Left lung (tissue), 14 donors: ENCODE measurements at places on chromosomes 3 and 15. TPM values are rescaled to one million over a fixed set of nuclear protein-coding genes. Genes with fewer than 3 reads are reported as not detected.

DNA sequence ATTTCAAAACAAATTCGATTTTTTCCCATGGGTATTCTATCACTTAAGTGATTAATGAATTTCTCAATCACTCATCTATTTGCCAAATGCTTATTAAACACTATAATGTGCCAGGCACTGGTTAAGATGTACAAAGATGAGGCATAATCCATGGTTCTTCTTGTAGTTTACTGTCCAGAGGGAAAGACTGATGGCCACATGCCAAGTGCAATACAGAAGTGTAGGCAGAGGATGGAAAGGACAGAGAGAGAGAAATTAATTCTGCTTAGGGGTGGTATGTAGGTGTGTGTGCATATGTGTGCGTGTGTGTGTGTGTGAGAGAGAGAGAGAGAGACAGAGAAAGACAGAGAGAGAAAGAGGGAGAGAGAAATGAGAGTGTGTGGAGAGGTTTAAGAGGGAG is 120.8 kb upstream of the CCNL1 start:
- peak; percentile 6 for DNase-seq

GRCh38 chr3:110814170-110815007 is 257.2 kb upstream of the NECTIN3 start:
- no peak for DNase-seq

- no peak for DNase-seq
These were observed 150.3 kb downstream of the TNIK start for GRCh38 chr3:171309906-171310359.

- no peak for DNase-seq
These were observed 50.5 kb downstream of the ATP1B3 start for GRCh38 chr3:141926929-141927328.

- no peak for DNase-seq
These were observed 363 bp downstream of the EMC3 start for GRCh38 chr3:9986230-9986725.

DNA sequence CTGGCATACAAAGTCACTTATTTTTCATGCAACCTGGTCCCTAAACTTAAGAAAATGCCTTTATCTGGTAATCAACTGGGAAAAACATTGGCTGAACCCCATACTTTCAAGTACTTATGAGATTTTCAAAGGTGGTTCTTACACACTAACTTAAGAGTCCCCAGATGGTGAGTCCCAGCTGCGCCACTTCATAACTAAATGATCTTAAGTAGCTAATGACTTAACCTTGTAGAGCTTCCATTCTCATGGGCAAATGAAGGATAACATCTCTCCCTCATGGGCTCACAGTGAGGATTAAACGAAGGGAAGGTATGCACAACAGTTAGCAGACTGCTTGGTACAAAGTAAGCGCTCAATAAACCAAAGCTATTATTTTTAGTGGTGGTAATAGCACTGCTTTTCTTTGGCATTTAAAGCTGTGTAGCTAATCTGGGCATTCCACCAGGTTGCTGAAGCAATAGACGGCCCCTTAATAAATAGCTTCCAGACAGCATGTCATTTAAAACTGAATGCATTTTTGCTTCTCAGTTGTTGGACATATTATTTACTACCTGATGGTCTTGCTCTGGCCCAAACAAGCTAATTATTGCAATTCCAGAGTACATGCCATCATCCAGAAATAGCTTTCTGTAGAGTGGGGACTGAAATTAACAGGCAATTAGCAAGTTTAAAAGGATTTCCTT is 55.4 kb downstream of the LIPC start:
- DNase-seq = no peak

DNA sequence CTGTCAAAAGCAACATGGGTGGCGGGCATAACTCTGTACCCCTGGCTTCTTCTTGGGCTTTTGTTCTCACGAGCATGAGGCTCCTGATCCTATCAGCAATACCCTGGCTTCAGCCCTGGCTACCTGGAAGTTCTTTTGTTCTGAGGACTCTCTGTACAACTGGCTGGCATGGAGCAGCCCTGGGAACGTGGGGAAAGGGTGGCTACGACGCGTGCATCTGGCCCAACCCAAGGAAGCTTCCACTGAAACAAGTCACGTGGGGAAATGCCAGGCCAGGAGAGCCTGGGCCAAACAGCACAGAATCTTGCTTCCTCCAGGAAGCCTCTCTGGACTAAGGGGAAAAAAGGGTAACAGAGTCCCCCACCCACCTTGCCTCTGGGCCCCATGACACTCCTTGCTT is 22.7 kb upstream of the ATP2B2 start:
- no peak for DNase-seq

DNA sequence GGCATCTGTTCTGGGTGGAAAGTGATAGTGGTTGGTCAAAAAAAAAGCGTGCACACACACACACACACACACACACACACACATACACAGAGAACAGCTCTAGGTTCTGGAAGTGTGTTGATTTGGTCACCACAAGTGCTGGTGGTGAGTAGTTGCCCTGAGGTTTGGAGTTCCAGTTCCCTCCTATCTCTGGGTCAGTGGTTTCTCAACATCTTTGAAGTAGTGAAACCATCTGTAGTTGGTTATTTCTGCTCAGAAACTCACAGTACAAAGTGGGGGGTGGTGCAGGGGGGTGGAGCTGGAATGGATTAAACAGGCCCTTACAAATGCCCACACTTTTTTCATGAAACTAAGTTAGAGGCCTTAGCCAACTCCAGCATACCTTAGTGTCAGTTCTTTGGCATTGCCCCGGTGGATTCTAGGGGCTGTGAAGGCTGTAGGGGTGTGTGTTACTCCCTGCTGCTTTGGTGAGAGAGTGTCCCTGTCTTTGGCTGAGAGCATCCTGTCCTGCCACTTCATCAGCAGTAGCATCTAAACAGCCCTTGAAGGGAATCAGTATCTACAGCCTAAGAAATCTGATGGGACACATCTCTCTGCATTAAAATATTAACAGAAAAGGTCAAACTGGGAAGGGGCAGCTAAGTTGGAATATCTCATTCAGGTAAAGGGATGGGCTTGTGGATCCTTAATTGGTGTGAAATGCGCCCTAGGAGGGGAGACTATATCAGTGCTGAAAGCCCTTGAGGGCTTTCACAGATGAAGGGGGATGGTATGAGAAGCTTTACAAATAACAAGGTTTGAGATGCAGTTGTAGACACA is 20.6 kb downstream of the SMAD3 start:
- DNase-seq = no peak

DNA sequence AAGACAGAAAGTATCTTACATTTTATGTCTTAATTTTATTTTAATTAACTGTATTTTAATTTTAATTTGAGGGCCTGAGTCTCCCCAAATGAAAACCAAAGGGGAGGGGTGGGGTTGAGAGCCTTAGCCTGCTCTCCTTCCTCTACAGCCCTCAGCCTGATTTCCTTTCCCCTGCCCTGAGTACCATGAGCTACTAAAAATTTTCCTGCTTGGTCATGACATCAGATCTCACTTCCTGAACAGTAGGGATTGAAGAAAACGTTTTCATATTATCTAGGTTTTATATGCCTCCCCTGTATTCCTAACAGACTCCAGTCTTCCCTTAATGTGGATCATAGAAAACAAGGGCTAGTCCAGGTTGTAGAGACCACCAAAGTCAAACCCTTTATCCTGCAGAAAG is 133.9 kb downstream of the MYLK start:
- DNase-seq = no peak

DNA sequence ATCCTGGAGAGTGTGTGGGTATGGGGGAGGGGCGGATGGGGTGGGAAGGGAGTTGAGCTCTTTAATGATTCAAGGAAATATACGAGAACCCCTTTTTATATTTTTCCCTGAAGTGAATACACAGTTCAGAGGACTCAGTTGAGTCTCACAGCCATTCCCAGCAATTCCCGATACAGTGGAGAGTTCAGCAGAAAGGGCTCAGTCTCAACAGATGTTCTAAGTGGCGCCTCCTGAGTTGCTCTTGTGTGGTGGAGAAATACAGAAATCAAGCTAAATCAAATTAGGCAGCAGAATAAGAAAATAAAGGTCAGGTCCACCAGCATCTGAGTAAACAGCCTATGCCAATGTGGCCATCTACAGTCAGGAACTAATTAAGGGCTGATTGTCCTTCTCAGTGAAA is 372.1 kb downstream of the NR2F2 start:
- no peak for DNase-seq

DNA sequence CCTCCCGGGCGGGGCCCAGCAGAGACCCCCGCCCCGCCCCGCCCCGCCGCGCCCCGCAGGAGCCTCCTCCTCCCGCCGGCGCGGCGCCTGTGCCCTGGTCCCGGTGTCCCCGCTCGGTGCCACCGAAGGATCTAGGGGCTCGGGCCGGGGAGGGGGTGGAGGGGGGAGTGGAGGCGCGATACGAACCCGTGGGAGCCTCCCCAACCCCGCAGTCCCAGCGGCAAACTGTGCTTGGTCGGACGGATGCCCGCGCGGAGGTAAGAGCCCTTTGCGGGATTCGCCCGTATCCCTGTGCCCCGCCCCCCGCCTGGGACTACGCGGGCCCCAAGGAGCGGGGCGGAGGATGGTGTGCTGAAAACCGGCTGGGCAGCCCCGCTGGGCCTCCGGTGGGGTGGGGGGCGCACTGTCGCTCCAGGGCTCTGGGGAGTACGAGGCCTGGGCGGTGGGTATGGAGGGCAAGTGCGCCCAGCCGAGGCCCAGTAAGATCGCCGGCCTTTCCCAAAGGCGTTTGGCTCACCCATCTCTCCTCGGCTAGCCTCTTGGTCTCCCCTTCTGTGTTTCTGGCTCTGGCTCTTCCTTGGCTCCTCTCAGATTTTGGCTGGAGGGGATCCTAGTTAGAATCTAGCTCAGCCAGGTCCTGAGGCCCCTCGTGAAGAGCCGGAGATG is 65.6 kb upstream of the POLG start:
- DNase-seq = no peak

DNA sequence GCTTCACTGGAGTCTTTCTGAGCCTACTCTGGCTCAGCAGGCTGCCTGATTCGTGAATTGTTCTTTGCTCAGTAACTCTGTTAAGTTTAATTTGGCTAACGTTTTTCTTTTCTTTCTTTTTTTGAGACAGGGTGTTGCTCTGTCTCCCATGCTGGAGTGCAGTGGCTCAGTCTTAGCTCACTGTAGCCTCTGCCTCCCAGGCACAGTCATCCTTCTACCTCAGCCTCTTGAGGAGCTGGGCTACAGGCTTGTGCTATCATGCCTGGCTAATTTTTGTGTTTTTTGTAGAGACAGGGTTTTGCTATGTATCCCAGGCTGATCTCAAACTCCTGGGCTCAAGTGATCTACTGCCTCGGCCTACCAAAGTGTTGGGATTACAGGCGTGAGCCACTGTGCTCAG is 165.0 kb downstream of the PEX5L start:
- no peak for DNase-seq

DNA sequence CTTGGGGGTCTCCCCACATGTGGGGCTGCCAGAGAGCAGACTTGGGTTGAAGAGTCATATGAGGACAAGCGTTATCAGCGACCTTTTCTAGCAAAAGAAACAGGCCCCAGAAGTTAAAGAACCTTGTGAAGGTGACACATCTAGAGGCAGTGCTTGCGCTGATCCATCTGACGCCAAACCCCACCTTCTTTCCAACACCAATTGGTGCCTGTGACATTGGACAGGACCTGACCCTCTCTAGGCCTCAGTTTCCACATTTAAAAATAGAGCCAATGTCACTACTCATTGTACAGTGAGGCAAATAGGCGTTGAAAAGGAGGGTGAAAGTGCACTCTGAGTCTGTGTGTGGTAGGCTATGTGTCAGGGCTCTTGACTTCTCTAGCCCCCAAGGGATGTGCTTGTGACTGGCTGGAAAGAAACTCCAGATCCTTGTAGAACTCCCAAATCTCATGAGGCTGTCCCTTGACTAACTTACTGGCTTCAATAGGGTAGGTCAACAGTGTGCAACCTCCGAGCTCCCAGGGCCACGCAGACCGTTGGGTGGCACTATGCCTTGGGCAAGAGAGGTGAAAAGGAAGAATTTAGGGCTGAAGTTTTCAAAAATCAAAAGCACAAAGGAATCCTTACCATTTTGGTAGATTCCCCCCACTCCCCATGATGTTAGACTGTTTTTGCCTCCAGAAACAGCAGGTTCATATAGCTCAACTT is 666 bp upstream of the FAM219B start:
- no peak for DNase-seq

GRCh38 chr3:168312984-168313383 is 217.3 kb upstream of the GOLIM4 start:
- DNase-seq = no peak

- DNase-seq = no peak
These were observed 20.9 kb upstream of the LDHAL6B start for GRCh38 chr15:59185725-59186124.

GRCh38 chr3:156547637-156548036 is 7.3 kb downstream of the SSR3 start:
- DNase-seq = no peak

DNA sequence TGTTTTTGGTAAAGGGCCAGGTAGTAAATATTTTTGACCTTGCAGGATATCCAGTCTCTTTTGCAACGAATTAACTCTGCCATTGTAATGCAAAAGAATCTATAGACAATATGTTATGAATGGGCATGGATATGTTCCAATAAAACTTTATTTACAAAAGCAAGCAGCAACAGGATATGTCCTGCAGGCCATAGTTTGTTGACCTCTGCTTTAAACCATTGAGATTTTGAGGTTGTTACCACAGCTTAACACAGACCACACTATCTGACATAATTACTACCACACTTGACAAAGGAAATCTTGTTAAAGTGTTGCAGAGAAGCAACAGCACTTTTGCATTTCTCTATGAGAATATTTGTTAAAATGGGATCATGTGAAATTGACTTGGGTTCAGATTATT is 349.3 kb downstream of the ERC2 start:
- no peak for DNase-seq

DNA sequence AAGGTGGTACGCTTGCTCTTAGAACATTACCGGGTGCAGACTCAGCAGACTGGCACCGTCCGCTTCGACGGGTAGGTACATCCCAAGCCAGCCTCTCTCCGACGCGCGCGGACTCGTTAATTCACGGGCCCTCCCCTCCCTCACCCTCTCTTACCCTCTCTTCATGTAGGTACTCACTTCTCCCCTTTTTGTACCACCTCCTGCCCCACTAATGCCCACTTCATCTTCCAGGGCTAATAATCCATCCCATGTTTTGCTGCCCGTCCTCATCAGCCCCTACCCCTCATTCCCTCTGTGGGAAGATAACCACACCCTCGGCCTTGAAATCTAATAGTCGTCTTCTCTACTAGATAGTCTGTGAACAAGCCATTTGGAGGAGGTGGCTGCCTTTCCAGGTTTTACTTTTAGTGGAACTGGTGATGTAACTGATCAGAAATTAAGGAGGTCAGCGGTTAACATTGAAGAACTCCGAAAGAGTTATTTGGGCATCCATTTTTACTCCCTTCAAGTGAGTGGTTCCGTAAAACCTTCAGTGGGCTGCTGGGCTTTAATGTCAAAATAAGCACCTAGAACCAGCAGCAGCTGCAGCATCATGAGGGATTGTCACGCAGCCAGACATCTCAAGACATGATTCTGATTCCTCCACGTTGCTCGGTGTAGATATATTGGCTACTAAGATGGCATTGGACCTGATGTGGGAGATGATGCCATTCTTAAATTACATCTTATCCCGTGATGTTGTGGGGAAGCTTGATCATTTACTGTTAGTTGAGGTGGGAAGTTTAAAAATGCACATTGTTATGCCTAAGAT is 1.3 kb downstream of the FEM1B start:
- no peak for DNase-seq

The MEX3B gene
- 12.8 TPM for polyA plus RNA-seq

The LRRC3B gene
- 4.0 TPM for polyA plus RNA-seq

The MKRN2 gene
- polyA plus RNA-seq = 36.9 TPM

The SENP8 gene
- polyA plus RNA-seq = 4.1 TPM

The DUOX1 gene
- 7.5 TPM for polyA plus RNA-seq
